Ascending aorta (tissue), 2 donors: ENCODE measurements at places on chromosomes 16 and 17. TPM values are rescaled to one million over a fixed set of nuclear protein-coding genes. Genes with fewer than 3 reads are reported as not detected.

DNA sequence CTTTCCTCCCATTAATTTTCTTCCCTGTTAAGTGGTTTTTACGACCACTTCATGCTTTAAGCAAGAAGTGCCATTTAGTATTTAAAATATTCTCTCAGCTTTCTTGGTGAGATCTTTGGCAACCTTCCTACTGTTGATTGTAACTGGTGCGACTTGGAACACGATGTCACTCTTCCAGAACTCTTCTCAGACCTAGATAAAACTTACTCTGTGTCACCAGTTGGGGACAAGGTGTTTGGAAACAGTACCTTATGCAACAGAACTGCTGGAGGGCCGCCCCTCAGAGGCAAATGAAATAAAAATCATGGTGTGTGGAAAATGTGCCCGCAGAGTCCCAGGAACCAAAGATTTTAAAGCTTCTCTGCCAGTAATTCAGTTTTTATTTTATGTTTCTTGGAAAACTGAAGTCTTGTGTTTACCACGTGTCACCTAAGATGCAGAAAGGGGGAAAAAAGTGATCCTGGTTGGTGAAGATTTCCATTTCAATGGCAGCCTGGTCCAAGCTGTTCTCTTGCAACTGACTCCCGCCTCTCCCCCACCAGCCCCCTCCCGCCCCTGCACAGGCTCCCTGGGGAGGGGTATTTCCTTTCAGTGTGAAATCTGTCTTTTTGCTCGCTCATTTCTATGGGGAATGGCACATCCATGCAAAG is 7.2 kb upstream of the HSD11B2 start:
- no peak for DNase-seq

EME1 gene
- total RNA-seq = not detected

AXIN2 gene
- 27.5 TPM for total RNA-seq

KRTAP4-6 gene
- not detected for total RNA-seq

DNA sequence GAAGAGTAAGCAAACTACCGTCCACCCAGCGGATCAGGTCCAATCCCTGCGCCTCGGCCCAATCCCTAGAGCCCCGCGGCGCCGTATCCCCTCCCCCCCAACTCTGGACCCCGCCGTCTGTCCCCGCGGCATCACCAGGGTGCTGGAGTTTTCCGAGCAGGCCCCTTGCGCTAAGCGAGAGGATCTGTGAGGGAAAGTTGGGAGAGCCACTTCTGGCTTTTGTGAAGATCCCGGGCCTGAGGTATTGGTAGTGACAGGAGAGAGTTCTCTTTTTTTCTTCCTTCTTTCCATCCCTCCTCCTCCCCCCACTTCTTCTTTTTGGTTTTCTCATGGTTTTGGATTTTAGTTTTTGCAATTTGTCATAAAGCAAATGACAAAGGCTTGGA is 3.5 kb upstream of the DLX4 start:
- DNase-seq = no peak

DNA sequence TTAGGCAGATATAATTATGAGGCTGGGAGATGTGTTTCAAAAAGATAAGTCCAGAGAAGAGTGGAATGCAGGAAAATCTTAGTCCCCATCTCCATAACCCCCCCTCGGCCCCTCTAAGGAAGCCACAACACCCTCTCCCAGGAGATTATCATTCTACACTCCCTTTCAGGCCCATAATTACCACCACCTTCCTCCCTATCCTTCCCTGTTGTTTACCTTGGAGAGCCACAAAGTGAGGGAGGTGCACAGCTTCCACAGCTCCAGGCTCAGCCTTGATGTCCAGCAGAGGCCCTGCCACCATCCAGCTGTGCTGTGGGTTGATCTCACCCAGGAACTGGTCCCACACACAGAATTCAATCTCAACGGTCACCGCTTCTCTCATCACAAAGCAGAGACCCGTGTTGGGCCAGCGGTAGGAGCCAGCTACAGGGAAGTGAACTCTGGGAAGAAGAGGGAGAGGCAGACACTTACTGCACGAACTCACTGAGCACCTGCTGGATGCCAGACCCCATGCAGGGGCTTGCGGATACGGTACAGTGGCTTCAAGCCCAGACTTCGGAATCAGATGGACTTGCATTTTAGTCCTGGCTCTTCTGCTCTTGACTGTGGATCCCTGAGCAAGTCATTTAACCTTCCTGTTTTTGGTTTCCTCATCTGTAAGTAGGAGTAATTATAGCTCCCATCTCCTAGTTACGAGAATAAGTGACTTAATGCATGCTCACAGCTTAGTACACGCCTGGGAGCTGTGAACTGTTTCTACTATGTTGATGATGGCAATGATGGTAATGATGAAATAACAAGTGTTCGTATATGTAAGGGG is 44.1 kb downstream of the MIS12 start:
- no peak for DNase-seq

- no peak for DNase-seq
Observed at GRCh38 chr17:32927201-32927723, 691 bp upstream of the TMEM98 start.

DNA sequence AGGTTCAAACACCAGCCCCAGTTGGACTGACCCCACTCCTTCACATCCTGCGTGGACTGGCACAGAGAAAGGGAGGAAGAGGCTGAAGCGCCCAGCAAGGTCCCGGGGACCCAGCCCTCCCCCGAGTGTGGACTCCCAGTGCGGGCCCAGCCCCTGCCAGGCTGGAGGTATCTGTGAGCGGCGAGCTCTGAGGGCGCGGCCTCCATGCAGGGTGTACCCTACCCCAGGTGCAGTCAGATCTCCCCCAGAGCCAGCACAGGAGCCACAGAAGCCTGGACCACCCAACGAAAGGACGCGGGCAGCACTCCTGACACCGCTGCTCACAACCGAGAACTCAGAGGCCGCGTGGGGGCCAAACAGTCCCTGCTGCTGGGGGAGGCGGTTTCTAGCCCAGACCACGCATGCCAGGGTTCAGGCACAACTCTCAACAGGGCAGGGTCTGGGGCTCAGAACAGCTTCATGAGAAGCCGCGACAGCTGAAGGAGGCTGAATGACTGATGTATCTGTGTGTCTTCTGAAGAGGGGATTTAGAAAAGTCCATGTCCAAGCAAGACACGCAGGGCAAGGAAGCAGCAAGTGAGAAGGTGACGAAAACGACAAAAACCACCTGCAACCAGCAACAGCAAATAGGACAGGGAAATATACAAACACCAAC is 8.5 kb downstream of the SLC38A10 start:
- DNase-seq = no peak
